Activated CD4-positive, alpha-beta T cell treated with anti-CD3 and anti-CD28 coated beads, Interleukin-2, amount 10 ng/mL, durations not matched to agents 24 days and 14 days (primary cell): ENCODE measurements at places on chromosomes 4 and X. TPM values are rescaled to one million over a fixed set of nuclear protein-coding genes. Genes with fewer than 3 reads are reported as not detected.

TRAM1L1 gene
- total RNA-seq: not detected in 2 replicates

DNA sequence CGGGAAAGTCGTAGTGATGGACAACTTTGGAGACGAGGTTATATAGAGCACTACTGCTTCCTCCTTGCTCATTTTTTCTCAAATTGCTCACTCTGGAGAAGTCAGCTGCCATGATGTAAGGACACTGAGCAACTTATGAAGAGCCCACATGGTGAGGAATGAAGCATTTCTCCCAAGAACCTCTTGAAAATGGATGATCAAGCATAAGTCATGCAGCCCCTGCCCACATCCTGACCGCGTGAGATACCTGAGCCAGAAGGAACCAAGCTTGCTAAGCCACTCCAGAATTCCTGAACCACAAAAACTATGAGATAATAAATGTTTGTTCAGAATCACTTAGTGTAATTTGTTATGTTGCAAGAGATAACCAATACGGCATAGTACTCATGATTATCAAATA, 42.8 kb downstream of the PDE5A start:
- H3K4me3 ChIP-seq: no peak overlapping the region
- H3K36me3 ChIP-seq: no peaks in the 10 kb centered on the region
- H3K27me3 ChIP-seq: peaks cover 8% of the 10 kb centered on the region
- H3K4me1 ChIP-seq: no peaks in the 10 kb centered on the region
- no peak for DNase-seq

- no peaks in the 10 kb centered on the region for H3K4me1 ChIP-seq
- DNase-seq: no peak
- H3K27ac ChIP-seq: no peak overlapping the region
- H3K27me3 ChIP-seq: no peaks in the 10 kb centered on the region
- no peak overlapping the region for H3K4me3 ChIP-seq
These were observed 646.0 kb downstream of the RPA4 start for GRCh38 chrX:97529536-97530200.

- DNase-seq: no peak
- H3K4me1 ChIP-seq: no peaks in the 10 kb centered on the region
- H3K27ac ChIP-seq: no peak overlapping the region
- H3K36me3 ChIP-seq: no peaks in the 10 kb centered on the region
- H3K4me3 ChIP-seq: no peak overlapping the region
- H3K27me3 ChIP-seq: no peaks in the 10 kb centered on the region
These were observed 217.4 kb upstream of the AADAT start for GRCh38 chr4:170307182-170307581.

GRCh38 chr4:91267543-91267942, 1036.2 kb upstream of the GRID2 start:
- no peak overlapping the region for H3K27ac ChIP-seq
- H3K27me3 ChIP-seq: no peaks in the 10 kb centered on the region
- H3K4me1 ChIP-seq: no peaks in the 10 kb centered on the region
- no peaks in the 10 kb centered on the region for H3K36me3 ChIP-seq

DNA sequence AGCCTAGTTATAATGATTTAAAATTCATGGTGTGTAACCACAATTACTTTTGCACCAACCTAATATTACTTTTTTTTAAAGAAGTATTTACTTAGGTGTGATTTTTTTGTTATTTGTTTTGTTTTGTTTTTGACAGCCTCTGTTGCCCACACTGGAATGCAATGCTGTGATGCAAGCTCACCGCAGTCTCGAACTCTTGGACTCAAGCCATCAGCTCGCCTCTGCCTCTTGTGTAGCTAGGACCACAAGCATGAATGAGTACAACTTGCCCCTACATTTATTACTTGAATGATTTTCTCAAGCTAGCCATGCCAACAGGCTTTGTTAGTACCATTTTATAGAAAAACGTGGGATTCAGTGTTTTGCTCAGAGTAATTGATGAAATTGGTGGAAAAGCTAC, 488.8 kb upstream of the CPEB2 start:
- no peak overlapping the region for H3K27ac ChIP-seq
- H3K27me3 ChIP-seq: no peaks in the 10 kb centered on the region
- H3K4me3 ChIP-seq: no peak overlapping the region
- no peaks in the 10 kb centered on the region for H3K4me1 ChIP-seq
- H3K36me3 ChIP-seq: no peaks in the 10 kb centered on the region
- no peak for DNase-seq

AMOT gene
- 2.5 TPM in 2 replicates for total RNA-seq

- no peak overlapping the region for H3K4me3 ChIP-seq
- no peak overlapping the region for H3K27ac ChIP-seq
- no peak for DNase-seq
- no peaks in the 10 kb centered on the region for H3K4me1 ChIP-seq
- no peaks in the 10 kb centered on the region for H3K27me3 ChIP-seq
- H3K36me3 ChIP-seq: no peaks in the 10 kb centered on the region
These were observed 676.3 kb upstream of the BOD1L1 start for GRCh38 chr4:14303856-14304255.

GRCh38 chr4:98946359-98946758, 17.4 kb upstream of the EIF4E start:
- H3K27me3 ChIP-seq: no peaks in the 10 kb centered on the region
- no peak for DNase-seq
- no peak overlapping the region for H3K4me3 ChIP-seq

TMEM35A gene
- total RNA-seq: not detected in 2 replicates

- peak; percentile 85 for DNase-seq
- H3K36me3 ChIP-seq: peaks cover 1% of the 10 kb centered on the region
- H3K27me3 ChIP-seq: no peaks in the 10 kb centered on the region
- peaks cover 33% of the 10 kb centered on the region for H3K4me1 ChIP-seq
- H3K4me3 ChIP-seq: peak overlapping the region; percentile 75
These were observed 37.4 kb upstream of the SMIM10L2A start for GRCh38 chrX:135384161-135384836.

DNA sequence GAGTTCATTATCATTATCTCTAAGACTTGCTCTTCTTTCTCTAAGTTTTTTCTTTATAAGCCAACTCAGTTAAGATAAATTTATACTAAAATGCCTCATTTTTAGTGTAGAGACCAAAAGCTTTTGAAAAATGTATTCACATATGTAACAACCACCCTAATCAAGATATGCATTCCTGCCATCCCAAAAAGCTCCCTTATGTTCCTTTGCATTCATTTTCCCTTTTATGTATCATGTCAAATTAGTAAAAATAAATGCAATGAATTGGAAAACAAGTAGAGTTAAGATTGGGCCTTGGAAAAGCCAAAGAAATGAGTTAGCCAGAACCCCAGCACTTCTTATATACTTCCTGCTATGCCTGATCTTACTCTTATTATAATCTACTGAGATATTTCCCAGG, 62.2 kb downstream of the NPY2R start:
- H3K27me3 ChIP-seq: no peaks in the 10 kb centered on the region
- H3K4me1 ChIP-seq: no peaks in the 10 kb centered on the region
- H3K27ac ChIP-seq: no peak overlapping the region
- H3K4me3 ChIP-seq: no peak overlapping the region
- no peak for DNase-seq
- no peaks in the 10 kb centered on the region for H3K36me3 ChIP-seq

DNA sequence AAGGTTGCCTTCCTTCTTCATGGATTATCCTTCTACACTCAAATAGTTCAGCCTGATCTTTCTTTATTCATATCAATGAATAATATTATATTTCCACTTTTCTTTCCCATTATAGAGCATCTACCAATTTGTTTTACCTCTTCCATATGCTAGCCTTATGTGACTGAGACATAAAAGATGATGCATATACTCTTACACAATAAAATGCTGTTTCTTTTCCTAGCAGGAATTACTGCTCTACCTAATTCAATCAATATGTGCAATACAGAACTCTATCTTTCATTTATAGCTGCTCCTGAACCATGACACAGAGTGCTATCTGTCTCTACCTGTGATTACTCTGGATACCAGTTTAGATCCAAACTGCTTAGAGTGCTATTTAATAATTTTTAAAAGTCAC, 2334.0 kb downstream of the PCDH7 start:
- no peak overlapping the region for H3K4me3 ChIP-seq
- no peaks in the 10 kb centered on the region for H3K27me3 ChIP-seq
- DNase-seq: no peak
- H3K27ac ChIP-seq: no peak overlapping the region

BMP3 gene
- not detected in 2 replicates for total RNA-seq
